SIG-M5 (cell line): ENCODE measurements at places on chromosomes 16 and 17.
A peak's percentile ranks its signal among the peaks of the same experiment; 100 is the strongest.

- no peak for DNase-seq
Observed at GRCh38 chr16:9518051-9518450, 426.6 kb downstream of the HAPSTR1 start.

- DNase-seq: no peak
Observed at GRCh38 chr17:76452127-76452659, 759 bp downstream of the UBE2O start.

DNA sequence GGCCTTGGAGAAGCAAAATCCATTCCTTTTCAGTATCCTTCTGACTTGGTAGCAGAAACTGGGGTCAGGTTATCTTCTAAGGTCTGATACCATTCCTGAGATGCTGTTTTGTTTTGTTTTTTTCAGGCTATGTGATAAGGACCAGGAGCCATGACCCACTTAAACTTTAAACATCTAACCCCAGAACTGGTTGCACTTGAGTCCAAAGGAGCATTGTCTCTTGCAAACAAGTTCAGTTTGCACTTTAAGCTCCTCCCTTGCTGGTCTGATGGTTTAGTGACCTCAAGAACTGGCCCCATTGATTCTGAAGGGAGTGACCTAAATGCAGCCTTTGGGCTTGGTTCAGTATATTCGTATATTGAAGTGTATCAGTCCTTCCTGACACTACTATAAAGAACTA is 75.2 kb downstream of the ERCC4 start:
- no peak for DNase-seq

GRCh38 chr17:81097134-81097942 is 62.4 kb downstream of the BAIAP2 start:
- no peak for DNase-seq

GRCh38 chr17:81058263-81058871 is 23.4 kb downstream of the BAIAP2 start:
- DNase-seq: no peak

GRCh38 chr16:212999-213398 is 16.2 kb downstream of the LUC7L start:
- no peak for DNase-seq

- DNase-seq: no peak
Observed at GRCh38 chr16:73028721-73029361, 19.1 kb downstream of the ZFHX3 start.

DNA sequence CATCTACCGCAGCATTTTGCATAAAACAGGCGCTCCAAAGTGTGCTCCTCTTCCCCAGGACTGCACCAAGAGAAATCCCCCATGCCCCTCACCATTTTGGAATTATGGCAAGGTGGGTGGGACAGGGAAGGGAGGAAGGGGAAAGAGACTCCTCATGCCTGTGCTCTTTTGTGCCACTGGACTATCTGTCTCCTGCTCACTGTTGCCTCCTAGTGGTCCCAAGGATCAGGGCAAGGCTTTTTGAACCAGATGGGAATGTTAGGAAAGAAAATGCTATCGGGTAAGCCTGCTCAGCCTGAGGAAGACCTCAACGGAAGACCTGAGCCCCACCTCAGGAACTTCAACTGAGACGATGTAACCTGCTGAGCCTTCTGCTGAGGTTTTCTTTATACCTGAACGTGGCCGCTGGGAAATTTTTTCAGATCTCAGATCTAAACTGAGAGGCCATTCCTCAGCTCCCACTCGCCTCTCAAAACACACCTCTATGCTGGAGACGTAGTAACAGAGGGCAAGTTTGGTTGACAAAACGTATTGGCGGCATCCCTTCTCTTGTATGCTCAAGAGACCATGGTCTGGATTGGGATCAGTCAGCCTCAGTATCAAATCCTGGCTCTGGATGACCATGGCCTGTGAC is 58.3 kb downstream of the SPACA3 start:
- DNase-seq: no peak

- DNase-seq: no peak
Observed at GRCh38 chr17:32275060-32276042, 9.7 kb downstream of the RHBDL3 start.

DNA sequence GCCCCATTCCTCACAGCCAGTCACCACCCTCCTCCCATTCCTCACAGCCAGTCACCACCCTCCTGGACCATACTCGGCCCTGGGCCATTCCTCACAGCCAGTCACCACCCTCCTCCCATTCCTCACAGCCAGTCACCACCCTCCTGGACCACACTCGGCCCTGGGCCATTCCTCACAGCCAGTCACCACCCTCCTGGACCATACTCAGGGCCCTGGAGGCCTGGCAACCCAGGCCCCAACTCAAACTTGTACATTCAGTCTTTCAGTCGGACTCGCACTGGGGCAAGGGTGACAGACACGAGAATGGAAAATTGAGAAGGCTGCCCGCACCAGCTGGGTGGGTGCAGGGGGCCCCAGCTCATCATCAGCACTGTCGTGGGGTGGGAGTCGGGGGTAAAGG is 30.4 kb upstream of the FOXK2 start:
- no peak for DNase-seq

GRCh38 chr16:57977418-57978069 is 6.6 kb upstream of the CNGB1 start:
- DNase-seq: no peak

- DNase-seq: no peak
Observed at GRCh38 chr17:77824102-77824779, 134.3 kb upstream of the TNRC6C start.

DNA sequence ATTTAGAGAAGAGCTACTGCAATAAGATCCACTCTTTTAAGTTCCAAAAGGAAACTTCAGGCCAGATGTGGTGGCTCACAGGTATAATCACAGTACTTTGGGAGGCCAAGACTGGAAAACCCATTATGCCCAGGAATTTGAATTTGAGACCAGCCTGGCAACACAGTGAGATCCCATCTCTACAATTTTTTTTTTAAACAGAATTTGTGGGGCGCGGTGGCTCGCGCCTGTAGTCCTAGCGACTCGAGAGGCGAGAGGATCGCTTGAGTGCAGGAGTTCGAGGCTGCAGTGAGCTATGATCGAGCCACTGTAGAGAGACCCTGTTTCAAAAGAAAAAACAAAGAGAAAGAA is 793 bp downstream of the COG7 start:
- DNase-seq: no peak

DNA sequence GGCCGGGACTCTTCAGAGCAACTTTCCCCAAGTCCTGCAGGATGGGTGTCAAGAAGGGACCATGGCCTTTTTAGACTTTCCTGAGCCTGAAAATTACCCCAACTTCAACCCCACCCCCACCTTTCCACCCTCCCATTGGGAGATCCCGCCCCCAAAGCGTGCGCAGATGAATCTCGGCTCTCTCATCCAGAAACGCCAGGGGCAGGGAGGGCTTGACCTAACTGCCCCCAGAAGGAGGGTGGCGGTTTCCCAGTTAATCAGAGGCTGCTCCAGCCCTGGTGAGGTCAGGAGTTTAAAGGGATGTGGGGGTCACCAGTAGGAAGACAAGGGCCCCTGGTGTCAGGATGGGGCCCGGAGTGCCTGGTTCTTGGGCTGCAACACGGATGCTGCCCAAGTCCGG is 480 bp downstream of the KIF19 start:
- no peak for DNase-seq

DNA sequence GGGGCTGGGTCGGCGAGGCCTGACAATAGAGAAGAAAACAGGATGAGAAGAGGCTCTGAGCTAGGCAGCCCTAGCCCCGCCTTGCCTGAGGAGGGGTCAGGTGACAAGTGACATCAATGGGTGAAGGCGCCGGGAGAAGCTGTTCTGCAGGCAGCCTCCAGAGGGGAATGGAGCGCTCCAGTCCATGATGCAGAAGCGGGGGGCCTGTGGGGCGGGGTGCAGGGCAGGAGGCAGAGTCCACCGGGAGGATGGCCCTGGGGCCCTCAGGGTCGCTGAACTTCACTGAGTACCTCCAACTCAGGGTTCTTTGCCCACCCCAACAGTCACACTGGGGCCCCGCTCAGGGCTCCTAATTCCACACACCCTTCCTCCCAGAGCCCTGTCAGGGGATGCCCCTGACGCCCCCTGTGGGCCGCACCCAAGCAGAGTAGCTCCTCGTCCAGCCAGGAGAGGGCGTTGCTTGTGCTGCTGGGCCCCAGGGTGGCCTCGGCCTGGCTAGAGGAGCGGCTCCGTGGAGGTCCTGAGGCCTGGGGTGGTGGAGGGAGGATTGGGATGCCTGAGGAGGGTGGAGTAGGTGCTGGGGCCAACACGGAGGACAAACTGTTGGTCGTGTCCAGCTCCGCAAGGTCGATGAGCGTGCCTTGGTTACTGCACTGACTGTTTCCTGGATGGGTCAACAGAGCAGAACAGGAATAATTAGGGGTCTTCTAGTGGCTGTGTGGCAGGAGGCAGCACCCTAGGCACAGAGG is 20.8 kb downstream of the GGA3 start:
- DNase-seq: peak; percentile 33

DNA sequence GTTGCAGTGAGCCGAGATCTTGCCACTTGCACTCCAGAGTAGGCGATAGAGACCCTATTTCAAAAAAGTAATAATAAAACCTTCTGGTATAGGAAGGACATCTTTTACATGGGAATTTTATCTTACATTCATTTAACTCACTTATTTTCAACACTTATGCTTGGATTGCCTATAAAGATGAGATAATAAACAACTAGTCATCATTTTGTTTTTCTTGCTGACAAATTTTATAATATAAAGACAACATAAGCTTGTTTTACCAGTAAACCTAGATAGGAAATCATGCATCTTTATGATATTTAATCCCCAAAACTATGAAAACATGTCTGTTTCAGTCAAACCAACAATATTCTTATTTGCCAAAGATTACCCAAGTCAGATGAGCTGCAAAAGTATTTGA is 17.0 kb downstream of the ABCC3 start:
- DNase-seq: no peak

DNA sequence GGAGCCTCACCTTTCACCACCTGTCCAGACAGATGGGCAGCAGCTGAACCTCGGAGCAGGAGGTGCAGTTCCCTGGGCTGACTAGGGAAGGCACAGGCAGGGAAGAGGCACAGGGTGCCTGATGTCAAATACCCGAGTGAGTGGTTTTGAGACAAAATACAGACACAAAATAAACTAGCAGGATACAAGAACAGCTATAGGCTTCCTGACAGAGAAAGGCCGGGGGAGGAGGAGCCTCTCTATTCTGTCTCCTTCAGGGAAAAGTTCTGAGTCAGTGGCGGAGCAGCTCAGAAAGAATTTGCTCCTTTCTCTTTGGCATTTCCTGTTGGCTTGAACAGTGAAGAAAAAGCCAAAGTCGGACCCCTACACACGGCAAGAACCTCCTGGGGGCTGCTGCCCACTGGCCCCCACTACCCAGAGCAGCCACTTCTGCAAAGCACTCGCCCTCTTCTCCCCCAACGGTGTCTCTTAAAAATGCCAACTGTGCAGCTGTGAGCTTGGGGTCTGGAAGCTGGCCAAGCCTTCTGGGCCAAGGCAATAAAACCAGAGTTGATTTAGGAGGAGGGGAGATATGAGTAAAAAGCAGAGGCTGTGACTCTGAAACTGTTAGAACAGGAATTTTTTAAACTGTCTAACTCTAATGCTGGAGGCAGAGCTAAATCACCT is 14.4 kb upstream of the FAAP100 start:
- no peak for DNase-seq

DNA sequence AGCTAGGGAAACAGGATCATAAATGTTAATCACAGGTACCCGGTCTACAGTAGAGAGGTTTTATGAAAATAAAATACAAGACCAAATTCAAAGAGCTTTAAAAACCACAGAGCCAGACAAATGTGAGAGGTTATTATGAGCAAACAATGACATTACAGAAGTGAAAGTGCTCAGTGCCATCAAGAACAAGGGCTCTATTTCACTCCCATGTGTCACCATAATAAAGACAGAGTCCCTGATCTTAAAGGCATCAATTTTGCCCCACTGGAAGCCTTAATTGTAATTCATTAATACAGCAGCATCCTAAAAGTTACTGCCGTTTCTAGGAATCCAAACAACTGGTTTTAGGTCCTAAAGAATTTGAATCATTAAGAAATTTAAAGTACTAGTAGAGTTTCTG is 43.7 kb upstream of the CDRT4 start:
- no peak for DNase-seq

- DNase-seq: no peak
Observed at GRCh38 chr17:75765981-75766380, 989 bp upstream of the GALK1 start.

DNA sequence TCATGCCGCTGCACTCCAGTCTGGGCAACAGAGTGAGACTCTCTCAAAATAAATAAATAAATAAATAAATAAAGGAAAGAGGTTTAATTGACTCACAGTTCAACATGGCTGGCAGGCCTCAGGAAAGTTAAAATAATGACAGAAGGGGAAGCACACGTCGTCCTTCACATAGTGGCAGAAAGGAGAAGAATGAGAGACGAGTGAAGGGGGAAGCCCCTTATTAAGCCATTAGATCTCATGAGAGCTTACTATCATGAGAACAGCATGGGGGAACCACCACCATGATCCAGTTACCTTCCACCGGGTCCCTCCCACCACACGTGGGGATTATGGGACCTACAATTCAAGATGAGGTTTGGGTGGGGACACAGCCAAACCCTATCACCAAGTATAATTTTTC is 54.5 kb downstream of the PAFAH1B1 start:
- DNase-seq: no peak

DNA sequence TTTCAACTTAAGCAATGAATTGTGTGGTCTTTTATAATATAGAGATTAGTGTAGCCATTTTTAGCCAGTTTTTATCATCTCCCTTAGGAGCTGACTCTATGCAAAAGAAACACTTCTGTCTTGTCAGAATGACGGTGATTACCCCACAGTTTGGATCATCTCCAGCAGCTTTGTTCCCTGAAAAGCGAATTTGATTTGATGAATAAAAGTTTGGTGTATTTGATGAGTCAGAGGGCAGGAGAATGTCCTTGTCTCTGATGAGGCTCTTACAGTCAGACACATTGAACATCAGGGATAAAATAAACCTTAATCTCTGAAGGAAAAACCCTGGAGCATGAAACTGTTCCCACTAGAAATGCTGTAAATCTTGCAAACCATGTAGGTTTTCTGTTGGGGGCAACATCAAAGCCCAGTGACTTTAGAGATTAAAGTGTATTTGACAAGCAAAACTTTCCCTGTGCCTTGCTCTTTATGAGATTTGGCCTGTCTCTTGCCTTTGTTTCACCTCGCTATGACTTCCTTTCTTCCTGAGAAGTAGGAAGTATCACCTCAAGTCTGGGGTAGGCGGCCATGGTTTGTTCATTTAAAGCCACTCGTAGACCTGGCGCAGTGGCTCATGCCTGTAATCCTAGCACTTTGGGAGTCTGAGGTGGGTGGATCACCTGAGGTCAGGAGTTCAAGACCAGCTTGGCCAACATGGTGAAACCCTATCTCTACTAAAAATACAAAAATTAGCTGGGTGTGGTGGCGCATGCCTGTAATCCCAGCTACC is 209.3 kb downstream of the FTO start:
- DNase-seq: no peak

DNA sequence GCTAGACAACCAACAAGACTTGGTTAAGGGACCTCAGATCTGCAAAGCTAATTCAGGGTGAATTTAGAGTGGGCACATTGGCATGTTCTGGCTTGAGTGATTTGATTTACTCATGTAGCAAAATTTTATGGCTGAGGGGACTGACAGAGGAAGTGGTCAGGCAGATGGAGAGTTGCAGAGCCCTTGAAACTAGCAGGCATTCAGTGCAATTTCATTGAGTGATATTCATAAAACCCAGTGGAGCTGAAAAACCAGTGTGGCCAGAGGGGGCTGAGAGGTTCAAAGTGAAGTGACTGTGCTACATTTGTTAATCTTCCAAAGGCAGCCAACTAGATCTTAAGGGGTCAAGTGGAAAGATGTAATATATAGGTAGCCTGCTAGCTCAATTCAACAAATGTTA is 2.2 kb upstream of the TMEM94 start:
- DNase-seq: no peak
